ENCODE measurements at places on chromosomes 7 and 10. TPM values are rescaled to one million over a fixed set of nuclear protein-coding genes. Genes with fewer than 3 reads are reported as not detected.

- DNase-seq = no peak
Observed at GRCh38 chr7:33965183-33965744, 59.9 kb downstream of the BMPER start.

GRCh38 chr7:43362652-43363034 is 220.3 kb upstream of the STK17A start:
- peak; percentile 66 for DNase-seq

GRCh38 chr7:36925691-36926090 is 201.4 kb upstream of the AOAH start:
- DNase-seq = no peak

- DNase-seq = no peak
Observed at GRCh38 chr10:123567984-123568739, 98.0 kb upstream of the GPR26 start.

- DNase-seq = no peak
Observed at GRCh38 chr7:106723398-106723797, 62.4 kb upstream of the CCDC71L start.

- no peak for DNase-seq
Observed at GRCh38 chr10:70677620-70678249, 5.4 kb downstream of the ADAMTS14 start.

DNA sequence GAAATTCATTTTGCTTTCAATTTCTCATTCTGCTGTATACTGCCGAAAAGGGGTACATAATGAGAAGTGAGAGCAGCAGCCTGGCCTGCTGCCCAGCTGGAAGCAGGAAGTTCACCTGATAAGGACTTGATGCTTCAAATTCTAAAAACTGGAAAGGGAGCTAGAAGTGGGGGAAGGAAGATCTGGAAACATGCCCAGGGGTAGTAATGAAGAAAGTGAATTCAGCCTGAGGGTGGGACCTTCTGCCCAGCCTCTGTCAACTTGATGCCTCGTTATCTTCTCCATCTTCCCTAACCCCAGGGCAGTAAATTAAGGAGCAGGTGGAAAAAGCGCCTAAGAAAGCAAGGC is 69.4 kb downstream of the ARMH3 start:
- no peak for DNase-seq

GRCh38 chr10:3782451-3783315 is 2.3 kb downstream of the KLF6 start:
- peak; percentile 81 for DNase-seq

DNA sequence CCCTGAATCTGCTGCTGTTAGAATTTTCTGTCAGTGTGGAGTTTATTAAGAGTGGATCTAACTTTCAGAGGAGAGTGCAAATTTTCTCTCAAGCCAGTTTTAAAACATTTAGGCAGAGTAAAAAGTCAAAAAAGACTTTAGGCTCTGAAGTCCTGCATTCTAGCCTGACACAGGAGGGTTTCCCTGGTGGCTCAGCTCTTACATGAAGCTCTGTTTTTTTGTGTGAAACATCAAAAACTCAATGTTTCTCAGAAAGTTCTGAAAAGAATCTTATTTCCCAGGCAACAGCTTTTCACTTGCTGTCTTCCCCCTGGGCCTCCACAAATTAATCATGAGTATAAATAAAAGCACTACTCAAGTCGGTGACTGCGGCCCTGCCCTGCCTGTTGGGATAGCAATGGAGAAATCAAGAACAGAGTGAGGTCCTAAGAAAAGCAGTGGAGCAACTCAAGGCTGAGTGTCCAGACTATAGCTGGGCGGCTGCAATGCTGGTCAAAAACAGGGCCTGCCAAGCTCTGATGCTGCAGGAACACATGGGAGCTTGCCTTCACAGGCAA is 22.3 kb upstream of the WDR11 start:
- DNase-seq = no peak

GRCh38 chr7:155206318-155207020 is 91.2 kb upstream of the INSIG1 start:
- peak; percentile 71 for DNase-seq

GRCh38 chr10:83179371-83179770 is 959.9 kb upstream of the GHITM start:
- no peak for DNase-seq

DNA sequence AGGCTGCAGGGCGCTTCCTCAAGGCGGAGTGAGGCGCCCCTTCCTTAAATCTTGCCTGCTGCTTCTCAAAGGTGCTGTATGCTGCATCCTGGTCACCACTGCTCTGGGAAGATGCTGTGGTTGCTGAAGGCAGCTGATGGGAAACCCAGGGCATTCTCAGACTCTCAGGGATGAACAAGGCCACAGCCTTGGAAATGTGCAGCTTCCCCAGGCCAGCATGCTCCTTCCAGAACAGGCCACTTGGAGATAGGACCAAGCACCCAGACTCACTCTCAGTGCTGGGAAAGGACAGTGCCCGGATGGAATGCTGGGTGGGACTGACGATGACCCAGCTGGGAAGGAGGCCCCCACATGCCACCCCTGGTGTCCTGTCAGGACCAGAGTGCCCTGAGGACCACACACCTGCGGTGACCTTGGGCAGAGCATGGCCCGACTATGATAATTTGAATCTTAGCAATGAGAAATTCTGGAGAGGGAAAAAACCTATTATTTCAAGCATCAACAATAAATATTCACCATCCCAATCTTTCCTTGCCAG is 235.5 kb downstream of the TNS3 start:
- DNase-seq = no peak

DNA sequence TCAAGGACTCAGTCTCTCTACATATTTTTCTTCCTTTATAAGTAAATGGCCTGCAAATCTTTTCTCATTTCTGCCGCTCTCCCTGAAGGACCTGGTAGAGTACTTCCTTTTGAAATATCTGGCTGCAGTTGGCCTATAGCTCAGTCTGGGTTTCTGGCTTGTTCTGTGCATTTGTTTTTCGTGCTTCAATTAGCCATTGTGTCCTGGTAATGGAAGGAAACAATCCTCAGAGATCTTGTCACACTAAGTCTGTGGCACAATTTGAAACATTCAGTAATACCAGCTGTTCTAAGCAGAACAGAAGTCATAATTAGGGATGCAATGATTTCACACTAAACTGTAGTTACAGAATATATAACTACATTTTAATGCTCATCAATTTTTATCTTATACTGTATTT is 545.0 kb downstream of the NRG3 start:
- no peak for DNase-seq

GRCh38 chr7:115410972-115411686 is 489.2 kb downstream of the MDFIC start:
- no peak for DNase-seq

GRCh38 chr10:98332623-98333269 is 64.8 kb upstream of the LOXL4 start:
- no peak for DNase-seq

GRCh38 chr7:40777730-40778312 is 643.0 kb downstream of the SUGCT start:
- no peak for DNase-seq

DNA sequence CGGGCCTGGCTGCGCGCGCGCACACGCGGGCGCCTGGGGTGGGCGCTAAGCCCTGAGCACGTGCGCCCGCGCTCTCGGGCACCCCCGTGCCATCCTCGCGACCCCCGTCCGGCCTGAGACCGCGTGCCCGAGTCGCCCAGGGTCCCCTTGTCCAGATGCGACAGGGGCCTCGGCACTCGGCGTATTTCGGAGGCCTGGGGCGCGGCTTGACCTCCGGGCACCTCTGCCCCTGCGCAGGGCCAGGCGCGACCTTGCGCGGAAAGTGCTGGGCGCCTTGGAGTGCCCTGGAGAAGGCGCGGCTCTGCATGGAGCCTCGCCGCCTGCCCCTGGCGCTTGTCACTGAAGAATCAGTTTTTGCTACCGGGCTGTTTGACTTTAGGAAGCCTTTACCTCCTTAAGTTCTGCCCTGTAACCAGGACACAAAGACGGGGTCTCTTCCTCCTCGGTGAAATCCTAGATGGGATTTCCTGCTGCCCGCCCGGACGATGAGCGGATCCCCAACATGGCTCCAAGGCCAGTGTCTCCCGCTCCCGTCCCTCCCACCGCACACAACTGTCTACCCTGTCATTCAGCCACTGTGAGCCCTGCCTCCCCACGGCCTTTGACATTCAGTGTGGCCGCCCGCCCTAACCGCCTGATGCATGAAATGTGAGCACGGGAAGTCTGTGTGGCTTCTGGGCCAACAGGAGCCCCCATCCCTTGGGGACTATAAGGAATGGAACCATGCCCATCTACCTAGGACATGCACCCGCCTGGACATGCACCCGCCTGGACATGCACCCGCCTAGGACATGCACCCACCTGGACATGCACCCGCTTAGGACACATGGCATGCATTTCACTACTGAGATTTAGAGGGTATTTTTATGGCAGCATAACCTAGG is 1.1 kb upstream of the STK32C start:
- no peak for DNase-seq

DNA sequence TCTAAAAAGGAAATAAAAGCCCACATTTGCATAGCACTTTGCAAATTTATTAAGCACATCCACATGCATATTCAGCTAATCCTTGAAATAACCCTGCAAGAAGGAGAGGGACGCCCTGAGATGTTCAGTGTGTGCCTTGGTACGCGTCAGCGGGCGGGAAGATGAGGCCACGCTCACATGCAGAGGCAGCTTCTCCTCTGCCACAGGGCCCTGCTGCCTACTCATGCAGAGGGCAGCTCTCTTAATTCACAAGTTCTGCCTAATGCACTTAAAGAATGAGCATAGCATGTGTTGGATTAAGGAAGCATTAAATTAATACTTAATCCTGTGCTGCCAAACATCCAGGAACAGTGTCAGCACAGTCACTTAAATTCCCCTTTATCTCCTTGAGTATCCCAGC is 132.3 kb downstream of the HECW1 start:
- no peak for DNase-seq

GRCh38 chr10:126921974-126922525 is 16.8 kb downstream of the DOCK1 start:
- no peak for DNase-seq

DNA sequence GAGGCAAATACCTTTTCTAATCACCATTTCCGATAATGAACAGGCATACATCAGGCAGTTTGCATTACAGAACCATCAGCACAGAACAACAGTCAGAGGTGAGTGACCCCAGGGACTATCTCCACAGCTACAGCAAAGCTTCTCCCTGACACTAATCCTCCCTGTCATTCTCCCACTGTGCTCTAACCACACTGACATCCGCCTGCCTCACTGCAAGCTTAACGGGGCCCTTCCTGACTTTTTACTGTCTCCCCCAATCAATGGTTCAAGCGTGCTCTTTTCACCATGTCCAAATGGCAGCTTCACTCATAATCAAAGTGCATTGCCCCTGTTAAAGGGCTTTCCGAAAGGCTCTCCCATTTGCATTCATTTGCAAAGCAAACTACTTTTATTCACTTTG is 196.3 kb downstream of the DNAJC1 start:
- DNase-seq = no peak

DNA sequence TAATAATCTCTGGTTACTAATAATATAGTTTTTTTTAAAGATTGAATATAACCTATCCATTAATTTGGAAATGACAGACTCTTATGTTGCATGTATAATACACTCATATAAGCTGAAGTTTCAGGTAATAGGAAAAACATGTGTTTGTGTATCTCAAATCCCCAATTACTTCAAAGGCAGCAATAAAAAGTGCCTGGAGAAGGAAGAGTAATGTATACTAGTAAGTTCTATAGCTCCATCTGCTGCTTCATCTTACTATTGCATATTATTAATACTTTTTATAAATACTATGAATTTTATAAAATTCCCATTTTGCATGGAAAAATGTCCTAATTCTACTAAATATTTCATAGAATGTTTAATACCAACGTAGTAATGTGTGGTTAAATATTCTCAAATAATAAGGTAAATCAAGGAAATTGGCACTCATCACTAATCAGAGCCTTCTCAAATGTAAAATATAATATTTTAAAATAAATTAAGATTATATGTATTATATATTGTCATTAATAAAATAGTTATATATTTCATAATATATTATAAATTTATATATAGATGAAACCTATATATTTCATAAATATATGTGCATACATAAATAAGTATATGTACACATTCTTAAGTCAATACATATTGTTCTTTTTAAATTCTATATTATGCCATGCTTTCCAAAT is 311.9 kb downstream of the HGF start:
- DNase-seq = no peak

DNA sequence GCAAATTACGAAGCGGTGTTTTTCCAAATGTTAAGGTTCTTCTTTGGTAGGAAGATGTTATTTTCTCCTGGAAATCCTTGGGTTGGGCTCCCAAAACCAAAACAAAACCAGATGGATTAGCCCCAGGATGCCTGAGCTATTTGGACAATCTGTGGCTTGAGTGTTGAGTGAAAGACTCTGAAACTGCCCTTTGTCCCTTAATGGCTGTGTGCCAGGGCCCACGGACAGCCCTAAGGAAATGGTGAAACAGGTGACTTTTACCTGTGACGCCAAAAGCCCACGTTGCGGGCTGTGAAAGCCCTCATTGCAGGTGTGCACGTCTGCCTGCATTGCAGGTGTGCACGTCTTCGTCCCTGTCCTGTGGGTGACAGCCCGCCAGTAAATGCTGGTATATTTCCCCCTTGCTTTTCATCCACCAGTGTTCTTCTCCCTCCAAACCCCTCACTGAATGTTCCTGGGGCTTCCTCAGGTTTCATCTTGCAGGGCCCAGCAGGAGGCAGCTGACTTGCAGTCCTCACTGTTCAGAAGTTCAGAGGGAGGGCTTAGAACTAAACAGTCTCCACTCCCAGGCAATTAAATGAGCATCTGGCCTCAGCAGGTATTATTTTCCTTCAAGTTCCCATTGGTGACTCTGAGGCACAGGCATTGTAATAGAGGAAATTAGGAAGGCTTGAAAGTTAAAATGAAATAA is 10.7 kb downstream of the PFKP start:
- no peak for DNase-seq

DNA sequence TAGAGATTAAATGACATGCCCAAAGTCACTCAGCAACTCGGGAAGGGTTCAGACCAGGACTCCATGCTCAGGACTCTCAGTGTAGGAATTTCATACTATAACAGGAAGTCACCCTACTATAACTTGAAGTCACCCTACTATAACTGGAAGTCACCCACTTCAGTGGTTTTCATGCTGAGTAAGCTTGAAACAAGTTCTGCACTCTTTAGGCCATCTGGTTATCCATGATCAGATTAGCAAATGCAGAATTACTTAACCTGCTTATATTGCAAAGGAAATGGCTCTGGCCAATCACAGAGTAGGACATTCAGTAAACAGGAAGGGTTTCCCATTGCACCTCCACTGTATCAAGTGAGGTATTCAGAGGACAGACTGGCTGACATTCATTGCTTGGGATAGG is 1240.4 kb downstream of the GATA3 start:
- no peak for DNase-seq

DENND2A gene
- 4.7 TPM for total RNA-seq

ST8SIA6 gene
- 2.1 TPM for total RNA-seq

KLF14 gene
- 1.2 TPM for total RNA-seq

NACAD gene
- total RNA-seq = 1.4 TPM

KAZALD1 gene
- total RNA-seq = 5.3 TPM

FFAR4 gene
- 0.07 TPM for total RNA-seq

STEAP1B gene
- 0.91 TPM for total RNA-seq

NCF1 gene
- 2.1 TPM for total RNA-seq

SEC23IP gene
- 49.7 TPM for total RNA-seq

NAT16 gene
- not detected for total RNA-seq

NKX2-3 gene
- total RNA-seq = not detected

All from psoas muscle (tissue), 8 donors.